ENCODE measurements at places on chromosomes 12 and 14.

GRCh38 chr14:73816393-73816816 is 35.2 kb upstream of the PTGR2 start:
- no peak for DNase-seq

DNA sequence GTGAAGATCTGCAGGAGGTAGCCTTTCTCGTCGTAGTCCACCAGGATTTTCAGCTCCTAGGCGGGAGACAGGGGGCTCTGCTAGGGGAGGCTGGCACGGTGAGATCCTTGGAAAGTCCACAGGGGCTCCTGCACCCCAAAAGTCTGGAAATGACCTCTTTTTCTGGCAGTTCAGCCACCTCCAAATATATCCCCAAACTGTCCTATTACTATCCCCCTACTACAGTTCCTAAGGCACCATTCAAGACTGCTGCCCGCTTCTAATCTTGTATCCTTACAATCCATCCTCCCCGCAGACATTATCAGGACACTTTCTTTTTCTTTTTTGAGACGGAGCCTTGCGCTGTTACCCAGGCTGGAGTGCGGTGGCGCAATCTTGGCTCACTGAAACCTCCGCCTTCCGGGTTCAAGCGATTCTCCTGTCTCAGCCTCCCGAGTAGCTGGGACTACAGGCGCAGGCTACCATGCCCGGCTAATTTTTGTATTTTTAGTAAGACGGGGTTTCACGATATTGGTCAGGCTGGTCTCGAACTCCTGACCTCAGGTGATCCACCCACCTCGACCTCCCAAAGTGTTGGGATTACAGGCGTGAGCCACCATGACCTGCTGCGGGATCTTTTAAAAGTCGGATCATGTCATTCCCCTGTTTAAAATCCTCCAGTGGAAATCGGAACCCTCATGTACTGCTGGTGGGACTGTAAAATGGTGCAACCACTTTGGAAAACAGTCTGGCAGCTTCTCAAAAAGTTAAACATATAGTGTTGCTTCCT is 18.5 kb downstream of the HPD start:
- no peak for DNase-seq

GRCh38 chr14:85479306-85479705 is 50.6 kb upstream of the FLRT2 start:
- DNase-seq: no peak

DNA sequence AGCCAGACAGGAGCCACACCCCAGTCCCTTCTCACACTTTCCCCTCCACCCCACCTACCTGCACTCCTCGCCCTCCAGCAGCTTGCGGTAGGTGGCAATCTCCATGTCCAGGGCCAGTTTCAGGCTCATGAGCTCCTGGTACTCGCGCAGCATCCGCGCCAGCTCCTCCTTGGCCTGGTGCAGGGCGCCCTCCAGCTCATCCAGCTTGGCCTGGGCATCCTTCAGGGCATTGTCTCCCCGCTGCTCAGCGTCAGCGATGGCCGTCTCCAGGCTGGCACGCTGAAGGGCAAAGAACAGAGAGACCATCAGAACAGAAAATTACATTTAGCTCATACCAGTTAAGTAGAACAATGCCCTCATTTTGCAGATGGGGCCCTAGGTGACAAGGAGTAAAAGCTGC is 5.5 kb downstream of the KRT74 start:
- DNase-seq: no peak

DNA sequence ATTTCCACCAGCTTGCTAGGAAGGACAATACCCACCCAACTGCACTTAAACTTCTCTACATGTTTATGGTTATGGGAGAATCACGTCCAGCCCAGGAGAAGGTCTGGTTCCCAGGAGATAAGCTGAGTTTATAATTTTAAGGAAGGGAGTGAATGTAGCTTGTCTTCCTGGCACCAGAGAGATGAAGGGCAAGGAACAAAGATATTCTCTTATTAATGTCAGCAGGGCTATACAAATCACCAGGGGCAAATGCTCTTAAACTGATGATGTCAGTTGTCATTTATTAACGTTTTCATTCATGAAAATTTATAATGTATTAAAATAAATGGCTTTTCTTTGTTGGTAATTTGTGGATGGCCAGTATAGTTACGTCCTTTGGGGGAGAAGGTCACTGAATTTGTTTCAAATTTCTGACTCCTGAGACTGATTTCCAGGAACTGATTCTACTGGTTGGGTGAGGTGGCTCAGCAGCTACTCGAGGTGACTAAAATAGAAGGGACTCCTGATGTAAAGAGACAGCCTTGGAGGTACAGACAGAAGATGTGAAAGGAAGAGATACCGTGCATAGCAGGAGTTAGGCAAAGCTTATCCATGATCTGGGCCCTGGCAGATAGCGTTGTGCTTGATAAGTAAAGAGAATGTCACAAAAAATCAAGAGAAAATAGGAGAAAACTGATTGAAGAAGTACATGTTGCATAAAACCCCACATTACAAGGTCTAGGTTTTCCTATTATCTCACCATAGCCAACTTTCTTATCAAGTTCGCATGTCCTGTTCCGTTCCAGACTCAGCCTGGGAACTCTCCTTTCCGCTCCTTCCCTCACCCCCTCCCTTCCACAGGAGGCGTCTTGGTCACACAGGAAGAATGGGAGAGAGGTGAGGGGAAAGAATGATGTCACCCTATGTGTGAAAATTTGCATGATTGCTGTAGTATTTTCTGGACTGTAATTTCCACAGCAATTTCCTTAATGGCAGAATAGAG is 367.1 kb upstream of the FAR2 start:
- DNase-seq: no peak

DNA sequence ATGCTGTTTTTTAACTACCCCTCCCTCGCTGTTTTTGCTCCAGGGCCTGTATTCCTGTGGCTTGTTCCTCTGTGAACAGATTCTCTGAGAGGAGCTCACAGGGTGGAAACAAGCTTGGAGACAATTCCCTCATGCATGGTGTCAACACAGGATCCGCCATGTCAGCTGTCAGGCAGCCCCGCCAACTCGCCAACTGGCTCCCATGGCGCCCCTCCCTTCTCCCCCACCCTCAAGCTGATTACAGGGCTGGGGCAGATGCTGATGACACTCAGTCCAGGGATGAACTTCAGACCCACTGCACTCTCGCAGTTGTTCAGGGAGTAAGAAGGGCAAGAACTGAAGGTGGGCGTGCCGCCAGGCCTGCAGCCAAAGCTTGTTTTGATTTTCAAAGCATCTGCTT is 229.9 kb downstream of the NTF3 start:
- DNase-seq: no peak

DNA sequence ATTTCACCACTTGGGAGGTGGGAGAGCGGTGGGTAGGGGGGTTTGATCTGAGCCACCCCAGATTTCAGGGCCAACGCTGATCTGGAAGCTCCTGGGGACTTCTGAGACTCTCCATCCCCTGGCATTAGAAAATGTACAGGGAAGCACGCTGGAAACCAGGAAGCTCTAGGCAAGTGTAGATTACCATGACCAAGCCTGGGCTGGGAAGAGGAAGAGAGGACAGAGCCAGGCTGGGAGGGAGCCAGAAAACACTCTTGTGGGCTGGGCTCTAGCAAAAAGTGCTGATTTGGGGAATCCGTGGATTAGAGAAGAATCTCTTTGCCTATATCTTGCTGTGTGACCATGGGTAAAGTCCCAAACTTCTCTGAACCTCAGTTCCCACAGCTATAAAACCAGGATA is 236.7 kb downstream of the BCL11B start:
- DNase-seq: no peak

- DNase-seq: no peak
Observed at GRCh38 chr14:71183876-71184689, 276.8 kb downstream of the PCNX1 start.

DNA sequence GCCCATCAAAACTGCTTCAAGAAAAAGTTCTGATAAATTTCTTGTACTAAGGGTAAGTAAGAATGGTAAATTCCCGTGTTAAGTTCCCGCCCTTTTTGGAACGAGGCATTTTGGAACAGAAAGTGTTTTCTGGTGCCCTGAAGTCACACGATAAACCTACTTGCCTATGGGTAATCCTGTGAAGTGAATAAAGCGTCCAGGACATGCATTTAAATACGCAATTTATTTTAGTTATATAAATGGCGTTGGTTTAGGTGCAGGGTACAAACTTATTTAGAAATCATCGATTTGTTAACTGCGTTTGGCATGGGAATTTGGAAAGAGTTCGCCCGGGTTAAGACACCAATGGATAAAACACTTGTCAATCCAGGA is 715 bp upstream of the RAP1B start:
- DNase-seq: no peak

DNA sequence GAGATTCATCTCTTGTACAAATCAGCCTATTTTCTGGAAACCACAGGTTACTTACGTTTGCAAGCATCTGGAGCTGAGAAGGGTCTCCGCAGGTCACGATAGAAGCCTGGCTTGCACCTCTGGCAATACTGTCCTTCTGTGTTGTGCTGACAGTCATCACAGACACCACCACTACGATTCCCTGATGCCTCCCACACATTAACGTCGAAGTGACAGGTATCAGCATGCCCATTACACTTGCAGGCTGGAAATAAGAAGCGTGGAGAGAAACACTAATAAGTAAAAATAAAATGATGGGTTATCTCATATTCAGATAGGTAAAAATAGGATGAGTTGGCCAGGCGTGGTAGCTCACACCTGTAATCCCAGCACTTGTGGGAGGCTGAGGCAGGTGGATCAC is 80.2 kb downstream of the NTN4 start:
- DNase-seq: no peak

GRCh38 chr14:69055125-69055524 is 76.0 kb upstream of the ACTN1 start:
- no peak for DNase-seq

Data from AG09309 (cell line).